ENCODE measurements at places on chromosomes 2 and 18. TPM values are rescaled to one million over a fixed set of nuclear protein-coding genes. Genes with fewer than 3 reads are reported as not detected.

KDSR gene
- total RNA-seq: 15.3 TPM

ST8SIA5 gene
- 31.9 TPM for total RNA-seq

DOCK10 gene
- 12.5 TPM for total RNA-seq

FBXO41 gene
- total RNA-seq: 28.8 TPM

ZNF892 gene
- total RNA-seq: 62.3 TPM

IL36RN gene
- not detected for total RNA-seq

SRD5A2 gene
- not detected for total RNA-seq

PMAIP1 gene
- 0.94 TPM for total RNA-seq

HNRNPA3 gene
- 120 TPM for total RNA-seq

CXCR4 gene
- 77.3 TPM for total RNA-seq

CPS1 gene
- total RNA-seq: 3.1 TPM

BOK gene
- 19.4 TPM for total RNA-seq

PSD4 gene
- 5.3 TPM for total RNA-seq

ALPG gene
- not detected for total RNA-seq

RNU2-63P gene
- not detected for total RNA-seq

EHD3 gene
- total RNA-seq: 10.3 TPM

PID1 gene
- total RNA-seq: 36.9 TPM

SOCS6 gene
- 36.9 TPM for total RNA-seq

MLPH gene
- total RNA-seq: not detected

VAMP5 gene
- total RNA-seq: not detected

SMAD4 gene
- total RNA-seq: 128 TPM

EIF2B4 gene
- total RNA-seq: 20.7 TPM

AGXT gene
- total RNA-seq: not detected

BCL2 gene
- 49.1 TPM for total RNA-seq

IL18R1 gene
- 0.63 TPM for total RNA-seq

ROCK2 gene
- total RNA-seq: 91.4 TPM

FEV gene
- total RNA-seq: not detected

IRS1 gene
- 21.9 TPM for total RNA-seq

KIDINS220 gene
- 812 TPM for total RNA-seq

TMEM182 gene
- total RNA-seq: 4.1 TPM

SOX11 gene
- total RNA-seq: 417 TPM

LRATD1 gene
- 35.1 TPM for total RNA-seq

TUBA4B gene
- not detected for total RNA-seq

AFF3 gene
- total RNA-seq: 153 TPM

ALPP gene
- not detected for total RNA-seq

HAAO gene
- 1.3 TPM for total RNA-seq

ZNF514 gene
- 57.6 TPM for total RNA-seq

TEKT4 gene
- total RNA-seq: not detected

IL1R2 gene
- not detected for total RNA-seq

REG3A gene
- not detected for total RNA-seq

TWIST2 gene
- total RNA-seq: not detected

RNF149 gene
- 90.5 TPM for total RNA-seq

CTNNA2 gene
- total RNA-seq: 249 TPM
